GF-D8 (cell line): ENCODE measurements at places on chromosomes 1 and 21.

- no peak for DNase-seq
Measured at GRCh38 chr21:42892582-42892930, 553 bp upstream of the NDUFV3 start.

DNA sequence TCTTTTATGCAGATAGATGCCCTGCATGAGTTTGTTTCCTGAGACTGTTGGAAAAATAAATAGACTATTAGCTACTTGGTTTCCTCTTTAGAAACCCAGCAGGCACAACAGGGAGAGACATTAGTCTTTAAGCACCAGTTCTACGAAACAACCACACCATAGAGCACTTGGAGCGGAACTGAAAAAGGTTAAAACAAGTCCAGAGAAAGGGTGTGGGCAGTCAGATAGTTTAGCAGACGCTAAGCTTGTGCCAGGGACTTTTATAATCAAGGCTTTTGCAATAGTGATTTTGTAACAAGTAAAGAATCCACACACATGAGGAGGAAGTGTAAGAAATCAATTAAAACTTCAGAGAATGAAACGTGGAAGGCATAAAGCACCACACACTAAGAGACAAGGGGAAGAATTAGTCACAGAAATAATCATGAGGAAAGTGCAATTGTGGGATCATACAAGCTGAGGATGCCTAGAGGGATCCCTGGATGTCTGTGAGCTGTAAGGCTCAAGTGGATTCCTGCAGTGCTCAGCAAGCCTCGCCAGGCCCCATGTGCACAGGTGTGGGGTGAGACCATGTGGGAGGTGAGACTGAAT, 37.8 kb upstream of the TLR5 start:
- DNase-seq, result peak; percentile 24

GRCh38 chr1:89068291-89068690, 3.3 kb upstream of the GBP1 start:
- DNase-seq, result no peak

GRCh38 chr1:214427871-214428277, 123.5 kb downstream of the PTPN14 start:
- peak; percentile 89 for DNase-seq

DNA sequence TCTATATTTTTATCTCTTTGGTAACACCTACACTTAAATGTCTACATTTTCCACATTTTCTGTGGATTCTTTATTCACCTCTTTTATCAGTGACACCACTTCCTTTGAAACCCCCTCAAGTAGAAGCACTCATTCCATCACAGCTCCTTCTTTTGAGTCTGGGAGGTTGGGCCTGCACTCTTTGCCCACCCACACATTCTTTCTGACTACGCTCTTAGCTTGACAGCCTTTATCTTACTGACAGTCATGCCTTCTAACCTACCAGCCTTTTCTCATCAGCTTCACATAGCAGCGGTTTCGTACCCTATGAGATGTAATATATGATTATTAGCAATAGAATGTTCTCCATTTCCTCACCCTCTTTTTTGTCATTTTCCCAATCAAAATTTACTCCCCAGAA, 151.9 kb downstream of the TNFSF18 start:
- DNase-seq, result no peak

DNA sequence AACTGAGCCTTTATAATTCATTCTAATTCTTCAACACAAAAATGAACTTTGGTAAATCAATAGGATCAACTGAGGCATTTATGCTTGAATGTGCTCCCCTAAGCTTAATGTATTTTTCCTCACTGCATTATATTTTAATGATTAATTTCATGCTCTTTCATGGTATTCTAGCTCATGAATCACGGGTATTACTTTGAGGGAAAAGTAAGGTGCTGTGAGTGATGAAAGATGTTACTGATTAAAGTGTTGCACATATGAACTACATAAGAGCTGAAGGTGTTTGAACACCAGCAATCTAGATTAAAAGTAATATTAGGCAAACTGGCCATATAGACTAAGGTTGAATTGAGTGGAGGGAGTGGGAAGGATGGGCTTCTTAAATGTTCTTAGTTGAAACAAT, 1.9 kb downstream of the DPYD start:
- no peak for DNase-seq

DNA sequence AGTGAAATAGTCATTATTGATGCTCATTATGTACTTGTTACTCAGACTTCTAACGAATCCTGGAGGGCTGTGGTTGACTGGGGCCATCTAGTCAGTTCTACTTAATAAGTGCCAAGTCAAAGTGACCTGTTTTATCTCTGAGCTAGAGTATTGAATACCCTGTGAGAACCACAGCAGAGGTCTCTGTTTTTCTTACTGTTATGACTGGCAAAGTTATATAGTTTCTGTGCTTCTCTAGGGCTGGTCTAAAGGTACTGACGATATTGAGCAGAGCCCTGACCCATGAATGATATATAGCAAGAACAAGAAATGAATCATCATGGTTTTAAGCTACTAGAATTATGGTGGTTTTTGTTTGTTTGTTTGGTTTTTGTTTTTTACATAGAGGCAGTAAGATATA, 555.8 kb downstream of the PLA2G4A start:
- no peak for DNase-seq

DNA sequence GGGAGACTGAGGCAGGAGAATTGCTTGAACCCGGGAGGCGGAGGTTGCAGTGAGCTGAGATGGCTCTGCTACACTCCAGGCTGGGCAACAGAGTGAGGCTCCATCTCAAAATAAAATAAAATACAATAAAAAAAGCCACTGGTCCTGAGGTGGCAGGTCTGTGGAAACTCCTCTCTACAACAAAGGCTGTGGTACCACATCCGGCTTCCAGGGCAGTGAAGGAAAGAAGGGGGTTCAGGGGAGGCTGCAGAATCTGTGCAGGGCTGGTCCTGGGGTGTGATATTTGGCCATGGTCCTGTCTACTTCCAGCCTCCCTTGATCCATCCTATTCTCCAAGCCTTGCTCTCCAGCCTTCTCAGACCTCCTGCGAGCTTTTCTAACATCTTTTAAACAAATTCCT, 731 bp upstream of the ZNF683 start:
- no peak for DNase-seq

DNA sequence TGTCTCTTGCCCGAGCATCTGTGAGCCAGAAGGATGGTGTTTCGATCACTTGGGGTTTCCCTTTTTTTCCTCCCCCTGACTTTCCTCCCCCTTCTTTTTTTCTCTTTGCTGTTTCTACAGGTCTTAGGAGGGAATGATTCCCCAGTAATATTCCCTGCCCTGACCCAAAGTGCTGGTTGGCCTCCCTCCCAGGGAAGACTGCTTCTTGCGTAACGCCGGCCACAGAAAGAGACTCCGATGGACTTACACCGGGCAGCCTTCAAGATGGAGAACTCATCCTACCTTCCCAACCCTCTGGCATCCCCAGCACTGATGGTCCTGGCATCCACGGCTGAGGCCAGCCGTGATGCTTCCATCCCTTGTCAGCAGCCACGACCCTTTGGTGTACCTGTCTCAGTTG, 6.8 kb downstream of the RNF220 start:
- DNase-seq, result no peak
